ENCODE measurements at places on chromosomes 1 and 21. TPM values are rescaled to one million over a fixed set of nuclear protein-coding genes. Genes with fewer than 3 reads are reported as not detected.

- DNase-seq: no peak
Observed at GRCh38 chr21:25562660-25563059, 44.6 kb downstream of the MRPL39 start.

DNA sequence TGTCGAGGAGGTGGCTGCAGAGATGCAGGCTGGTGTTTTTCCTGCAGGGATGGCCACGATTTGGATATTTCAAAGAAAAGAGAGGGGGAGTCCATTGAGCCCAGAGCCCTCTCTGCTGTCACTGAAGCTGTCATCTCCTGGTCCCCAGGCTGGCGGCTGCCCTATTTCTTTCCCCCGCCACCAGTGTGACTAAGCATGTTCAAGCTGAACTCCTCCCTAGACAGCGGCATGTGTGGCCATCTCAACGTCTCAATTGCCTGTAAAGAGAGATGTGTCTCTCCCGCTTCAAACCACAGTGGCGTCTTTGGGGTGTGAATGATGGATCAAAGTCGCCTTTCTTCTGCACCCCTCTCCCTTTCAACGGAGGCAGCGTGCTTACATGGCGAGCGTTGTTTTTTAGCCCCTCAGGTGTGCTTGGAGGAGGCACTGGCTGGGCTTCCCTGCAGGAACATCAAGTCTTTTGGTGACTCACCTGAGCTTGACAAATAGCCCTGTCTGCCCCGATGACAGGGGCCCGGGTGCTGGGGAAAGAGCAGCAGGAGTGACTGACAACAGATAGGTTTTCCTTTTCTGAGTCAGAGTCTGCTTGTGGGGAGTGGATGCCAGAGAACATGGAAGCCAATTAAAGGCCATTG, 346.4 kb upstream of the AJAP1 start:
- DNase-seq: no peak

GRCh38 chr1:230797942-230798365, 50.8 kb downstream of the CAPN9 start:
- DNase-seq: peak; percentile 53

GRCh38 chr1:185813401-185813979, 79.3 kb downstream of the HMCN1 start:
- no peak for DNase-seq

- no peak for DNase-seq
Observed at GRCh38 chr21:31564439-31564838, 95.1 kb upstream of the SOD1 start.

- no peak for DNase-seq
Observed at GRCh38 chr1:25831569-25832196, 11.9 kb downstream of the MTFR1L start.

DNA sequence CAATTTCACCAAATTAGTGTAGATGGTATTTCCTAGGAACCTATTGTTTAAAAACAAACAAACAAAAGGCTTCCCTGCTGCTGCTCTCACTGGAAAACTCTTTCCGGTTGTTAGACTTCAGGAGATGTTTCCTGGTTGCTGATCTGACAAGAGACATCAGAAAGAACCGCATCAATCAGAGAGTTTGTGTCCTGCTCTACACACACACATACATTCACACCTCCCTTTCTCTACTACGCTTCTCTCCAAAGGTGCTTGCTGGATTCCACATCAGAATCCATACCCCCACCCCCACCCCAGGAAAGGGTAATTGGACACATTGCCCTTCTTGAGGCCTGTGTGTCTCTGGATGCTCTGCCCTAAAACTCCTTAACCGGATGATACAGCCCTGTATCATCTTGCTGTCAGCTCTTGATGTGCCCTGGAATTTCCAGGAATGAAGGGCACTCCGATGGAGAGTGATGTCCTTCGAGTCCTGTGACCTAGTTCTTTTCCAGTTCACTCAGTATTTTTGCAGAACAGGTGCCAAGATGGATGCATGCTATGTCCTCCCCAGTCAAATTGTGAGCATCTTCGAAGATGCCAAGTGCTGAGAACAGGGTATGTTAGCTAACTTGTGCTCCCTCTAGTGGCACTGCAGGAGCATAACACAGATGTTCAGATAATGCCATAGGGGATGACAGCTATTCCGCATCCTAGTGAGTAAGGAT, 113.7 kb upstream of the SLC35F3 start:
- DNase-seq: peak; percentile 38

Gene EFNA3
- total RNA-seq: 6.6 TPM
